ENCODE measurements at places on chromosomes 13 and 19.

- no peak for DNase-seq
Measured at GRCh38 chr19:9039728-9040127, 29.5 kb upstream of the MUC16 start.

DNA sequence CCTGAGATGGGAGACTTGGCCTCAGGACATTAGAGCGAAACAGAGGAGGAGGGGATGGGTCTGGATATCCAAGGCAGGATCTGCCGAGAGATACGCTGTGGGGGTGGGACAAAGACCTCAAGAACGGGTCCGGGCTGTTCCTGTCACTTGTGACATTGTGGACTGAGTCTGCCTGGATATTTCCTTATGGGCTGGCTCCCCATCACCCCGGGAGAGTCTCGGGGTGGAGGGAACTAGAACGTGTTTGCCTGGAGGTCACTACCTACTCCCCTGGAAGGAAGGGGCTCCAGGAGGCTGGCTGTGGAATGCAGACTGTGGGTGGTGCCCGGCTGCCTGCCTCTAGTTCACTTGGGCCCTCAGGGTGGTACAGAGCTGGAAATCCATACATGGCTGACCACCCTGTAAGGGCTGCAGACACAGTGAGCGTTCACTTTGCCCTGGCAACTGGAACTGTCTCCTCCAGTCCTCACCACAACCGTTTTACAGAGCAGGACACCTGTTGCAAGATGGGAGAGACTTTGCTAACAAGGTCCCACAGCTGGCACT, 26.4 kb downstream of the DNM2 start:
- DNase-seq: no peak

DNA sequence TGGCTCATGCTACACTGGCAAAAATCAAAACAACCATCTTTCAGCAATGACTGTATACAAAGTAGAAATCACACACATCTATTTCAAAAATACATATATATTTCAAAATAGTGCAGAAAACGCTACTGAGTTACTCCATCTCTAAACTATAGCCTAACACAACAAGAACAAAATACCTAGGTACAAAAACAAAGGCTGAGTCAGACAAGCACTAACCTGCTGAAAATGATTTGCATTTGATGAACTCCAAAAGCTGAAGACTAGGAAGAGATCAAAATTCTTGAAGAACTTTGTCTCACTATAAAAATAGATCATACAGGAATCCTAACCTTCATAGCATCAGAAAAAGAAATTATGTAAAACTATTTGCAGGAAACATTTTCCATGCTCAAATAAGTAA, 381.6 kb downstream of the EFNB2 start:
- DNase-seq: no peak

- DNase-seq: no peak
Measured at GRCh38 chr13:67231289-67232000, 1.3 kb upstream of the PCDH9 start.

DNA sequence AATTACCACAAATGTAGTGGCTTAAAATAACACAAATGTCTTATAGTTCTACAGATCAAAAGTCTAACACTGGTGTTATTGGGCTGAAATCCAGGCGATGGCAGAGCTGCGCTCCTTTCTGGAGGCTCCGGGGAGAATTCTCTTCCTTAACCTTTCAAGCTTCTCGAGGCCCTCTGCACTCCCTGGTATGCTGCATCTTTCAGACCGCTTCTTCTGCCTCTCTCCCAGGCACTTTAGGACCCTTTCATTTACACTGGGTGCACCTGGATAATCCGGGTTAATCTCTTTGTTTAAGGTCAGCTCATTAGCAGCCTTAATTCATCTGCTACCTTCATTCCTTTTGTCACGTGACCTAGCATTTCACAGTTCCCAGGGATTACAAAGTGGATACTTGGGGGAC, 211.3 kb upstream of the RFC3 start:
- DNase-seq: no peak

DNA sequence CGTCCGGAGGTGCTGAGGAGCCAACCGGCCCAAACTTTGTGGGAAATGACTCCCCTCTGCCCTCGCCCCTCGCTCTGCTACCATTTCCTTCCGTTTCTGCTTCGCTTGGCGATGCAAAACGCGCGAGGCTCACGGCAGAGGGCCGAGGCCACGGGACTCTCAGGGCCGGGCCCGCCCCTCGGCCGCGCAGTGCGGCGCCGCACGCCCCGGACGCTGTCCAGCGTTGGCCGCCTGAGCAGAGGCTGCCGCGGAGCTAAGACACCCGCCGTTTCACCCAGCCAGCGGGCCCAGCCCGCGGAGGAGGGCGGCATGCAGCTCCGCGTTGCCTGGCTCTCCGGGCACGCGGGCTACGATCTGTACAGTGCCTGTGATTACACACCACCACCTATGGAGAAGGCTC, 2.1 kb upstream of the ZNF578 start:
- DNase-seq: no peak

DNA sequence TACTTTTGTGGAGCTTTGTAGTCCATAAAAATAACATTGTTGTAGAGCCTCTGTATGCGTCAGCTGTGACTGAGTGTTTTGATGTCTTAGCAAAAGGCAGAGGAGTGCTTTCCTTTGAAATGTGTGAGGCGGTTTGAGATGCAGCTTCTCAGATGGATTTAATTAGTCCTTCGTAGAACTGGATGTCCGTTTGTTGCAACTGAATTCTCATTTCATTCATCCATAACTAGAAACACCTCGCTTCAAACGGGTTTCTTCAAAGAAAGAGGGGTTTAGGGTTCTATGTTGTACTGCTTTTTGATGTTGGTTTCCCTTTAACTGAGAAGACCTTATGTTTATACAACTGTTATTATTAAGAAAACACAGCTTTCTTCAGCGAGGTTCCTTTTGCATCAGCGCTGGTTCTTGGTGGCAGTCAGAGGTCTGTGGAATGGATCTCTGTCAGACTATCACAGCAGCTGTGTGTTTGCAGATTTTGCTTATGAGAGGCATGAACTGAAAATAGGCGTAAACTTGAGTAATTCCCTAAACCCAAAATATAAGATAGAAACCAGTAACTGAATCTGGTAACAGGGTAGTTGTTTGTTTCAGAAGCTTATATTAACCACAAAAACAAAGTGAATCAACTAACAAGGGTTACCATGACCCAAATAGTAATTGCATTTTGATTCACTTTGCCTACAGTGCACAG, 194.4 kb downstream of the GGACT start:
- DNase-seq: no peak

GRCh38 chr19:6185835-6186834, 50.7 kb downstream of the ACSBG2 start:
- DNase-seq: no peak

DNA sequence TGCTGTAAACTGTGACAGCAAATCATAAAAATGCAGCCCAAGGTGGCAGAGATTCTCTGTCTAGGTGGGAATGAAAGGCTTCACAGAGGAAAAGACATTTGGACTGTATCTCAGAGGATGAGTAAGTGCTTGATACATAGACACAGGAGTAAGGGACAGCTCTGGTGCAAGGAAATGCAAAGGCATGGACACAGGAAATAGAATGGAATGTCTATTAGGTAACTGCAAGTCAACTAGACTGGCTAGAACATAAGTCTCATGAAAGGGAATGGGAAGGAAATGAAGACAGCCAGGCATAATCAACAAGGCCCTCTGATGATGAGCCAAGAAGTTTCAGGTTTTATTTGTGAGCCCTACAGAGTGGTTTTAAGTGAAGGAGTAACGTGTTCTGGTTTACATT, 321.7 kb downstream of the SUCLA2 start:
- no peak for DNase-seq

DNA sequence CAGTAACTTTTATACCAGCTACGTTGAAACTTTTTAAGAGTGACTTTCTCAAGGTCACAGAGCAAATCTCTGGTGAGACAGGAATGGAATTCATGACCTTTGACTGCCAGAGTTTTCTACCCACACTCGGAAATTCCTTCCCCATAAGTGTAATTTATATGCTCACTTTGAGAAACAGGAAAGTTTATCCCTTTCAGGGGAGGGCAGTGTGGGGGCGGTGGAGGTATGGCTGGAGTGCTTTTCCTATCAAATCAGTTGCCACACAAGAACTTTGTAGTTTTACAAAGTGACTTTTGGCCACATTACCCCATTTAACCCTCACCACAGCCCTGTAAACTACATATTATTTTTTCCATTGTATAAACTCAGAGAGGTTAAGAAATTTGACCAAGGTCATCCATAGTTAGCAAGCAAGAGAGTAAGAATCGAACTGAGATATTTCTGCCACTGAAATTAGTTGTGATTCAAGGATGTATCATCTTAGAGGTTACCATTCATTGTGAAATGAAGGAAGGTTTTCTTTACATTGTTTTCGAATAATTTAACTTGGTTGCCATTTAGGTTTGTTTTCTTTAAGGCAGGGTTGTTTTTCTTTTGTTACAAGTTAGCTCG, 5.9 kb downstream of the KLF12 start:
- no peak for DNase-seq

DNA sequence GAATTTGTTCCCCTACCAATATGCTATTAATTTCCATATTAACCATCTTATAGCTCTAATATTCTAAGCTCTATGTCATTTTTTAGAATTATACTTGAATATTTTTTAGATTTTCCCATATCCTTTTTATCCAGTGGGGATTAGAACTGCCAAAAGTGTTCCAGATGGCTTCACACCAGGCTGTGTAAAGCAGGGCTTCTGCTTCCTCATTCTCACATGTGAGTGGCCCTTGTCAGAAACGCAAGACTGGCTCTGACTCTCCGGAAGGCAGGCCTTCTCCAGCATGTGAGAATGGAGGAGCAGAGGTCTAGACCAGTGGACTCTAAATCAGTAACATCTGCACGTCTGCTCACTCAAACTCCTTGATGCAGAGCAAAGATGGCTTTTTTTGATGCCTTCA, 650.1 kb downstream of the FGF9 start:
- DNase-seq: no peak

DNA sequence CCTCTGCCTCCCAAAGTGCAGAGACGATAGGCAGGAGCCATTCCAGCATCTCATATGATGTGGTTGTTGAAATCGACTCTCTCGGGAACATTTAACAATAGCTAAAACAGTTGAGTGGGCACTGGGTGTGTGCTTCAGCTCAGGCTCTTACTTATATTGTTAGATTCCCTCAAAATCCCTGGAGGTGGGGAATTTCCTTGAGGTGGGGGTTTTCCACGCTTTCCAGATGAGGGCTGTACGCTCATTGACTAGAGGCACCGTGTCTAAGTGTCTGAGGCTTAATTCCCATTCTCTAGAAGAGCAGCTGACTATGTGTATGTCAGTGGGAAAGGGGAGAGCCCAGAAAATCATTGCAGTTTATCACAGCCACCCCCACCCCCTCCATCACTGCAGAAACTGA, 10.8 kb upstream of the GRAMD1A start:
- DNase-seq: no peak

- no peak for DNase-seq
Measured at GRCh38 chr13:68176475-68176874, 946.3 kb upstream of the PCDH9 start.

DNA sequence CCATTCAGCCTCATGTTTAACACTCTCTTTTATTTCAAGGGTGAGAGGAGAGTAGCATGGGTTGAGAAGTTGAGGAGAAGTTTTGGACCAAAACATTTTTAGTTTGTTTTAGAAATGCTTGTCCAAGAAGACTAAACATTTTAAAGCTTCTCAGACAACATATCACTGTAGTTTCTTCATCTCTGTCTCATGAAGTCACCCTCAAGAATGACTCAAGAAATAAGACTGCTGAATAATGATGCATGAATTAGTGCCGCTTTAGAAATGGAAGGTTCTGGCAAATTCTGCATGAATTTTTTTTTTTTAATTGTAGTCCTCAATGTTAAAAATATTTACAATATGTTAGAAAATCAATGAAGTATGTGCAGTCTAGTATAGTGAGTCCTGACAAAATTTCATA, 422.7 kb upstream of the ARGLU1 start:
- no peak for DNase-seq

- no peak for DNase-seq
Measured at GRCh38 chr13:39789451-39789850, 134.0 kb downstream of the COG6 start.

DNA sequence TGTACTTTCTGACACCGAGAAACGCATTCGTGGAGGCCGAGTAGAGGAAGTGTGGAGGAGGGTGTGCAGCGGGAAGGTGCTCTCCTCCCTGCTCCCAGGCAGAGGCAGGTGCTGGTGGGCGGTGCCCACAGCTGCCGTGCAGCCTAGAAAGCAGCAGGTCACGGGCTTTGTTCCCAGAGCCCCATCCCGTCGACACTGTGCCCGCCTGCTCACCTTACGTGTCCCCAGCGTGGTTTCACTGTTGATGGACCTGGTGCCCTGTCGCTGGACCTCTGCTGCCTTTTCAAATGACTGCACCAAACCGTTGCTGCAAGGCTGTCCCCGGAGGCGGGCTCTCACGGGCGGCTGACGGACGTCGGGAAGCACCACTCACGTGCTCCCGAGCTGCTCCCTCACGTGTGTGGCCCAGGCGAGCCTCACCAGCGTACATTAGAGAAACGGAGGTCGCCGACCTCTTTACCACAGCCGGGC, 20.8 kb downstream of the PLEKHJ1 start:
- DNase-seq: no peak

GRCh38 chr19:39993605-39994004, 3.3 kb upstream of the ZNF546 start:
- DNase-seq: no peak

DNA sequence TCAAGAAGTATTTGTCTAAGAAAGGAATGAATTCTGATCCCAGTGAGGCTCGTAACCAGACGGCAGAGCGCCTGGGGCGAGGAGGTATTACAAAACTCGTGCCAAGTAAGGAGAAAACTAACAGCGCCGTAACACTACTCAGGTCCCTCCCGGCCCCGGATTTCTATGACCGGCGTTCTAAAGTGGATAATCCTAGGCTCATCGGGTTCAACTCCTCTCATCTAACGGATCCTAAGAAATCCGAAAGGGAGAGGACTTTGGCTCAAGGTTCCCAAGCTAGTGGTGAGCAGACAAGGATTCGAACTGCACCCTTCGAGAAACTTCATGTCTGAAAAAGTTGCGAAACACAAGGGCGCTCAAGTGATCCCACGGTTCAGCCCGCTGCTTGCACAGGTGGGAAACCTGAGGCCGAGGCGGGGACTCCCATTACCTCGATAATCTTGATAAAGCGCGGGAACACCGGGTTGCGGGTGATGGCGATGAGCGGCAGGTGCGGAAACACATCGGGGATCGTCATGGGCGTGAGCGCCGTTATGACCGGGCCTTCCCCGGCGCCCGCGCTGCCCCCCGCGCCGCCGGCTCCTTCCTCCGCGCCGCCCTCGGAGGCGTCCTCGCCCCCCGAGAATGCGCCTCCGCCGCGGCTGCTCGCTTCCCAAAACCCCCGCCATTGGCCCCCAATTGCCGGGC, 529 bp downstream of the LONP1 start:
- no peak for DNase-seq

GRCh38 chr19:50204811-50205675, 1.6 kb downstream of the MYH14 start:
- DNase-seq: no peak

- DNase-seq: no peak
Measured at GRCh38 chr13:34360702-34361101, 542.8 kb downstream of the RFC3 start.

- no peak for DNase-seq
Measured at GRCh38 chr13:43114504-43114903, 91.1 kb downstream of the DNAJC15 start.
